ENCODE measurements at places on chromosomes 5 and 9.

DNA sequence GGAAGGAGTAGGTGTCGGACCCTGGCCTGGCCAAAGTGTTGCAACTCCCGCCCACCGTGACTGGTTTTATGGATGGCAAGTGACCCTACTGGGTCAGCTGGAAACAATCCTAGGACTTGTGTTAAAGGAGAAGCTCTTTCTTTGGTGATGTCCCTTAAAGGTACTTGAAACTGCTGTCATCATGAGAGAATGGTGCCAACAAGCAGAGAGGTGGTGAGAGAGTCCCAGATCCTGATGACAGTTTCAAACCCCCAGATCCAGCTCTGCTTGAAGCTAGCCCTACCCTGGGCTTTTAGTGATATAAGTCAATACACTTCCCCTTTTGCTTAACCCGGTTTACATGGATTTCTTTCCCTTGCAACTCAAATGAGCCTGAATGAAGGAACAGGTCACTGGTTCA is 72.5 kb upstream of the UBTD2 start:
- DNase-seq, result no peak

DNA sequence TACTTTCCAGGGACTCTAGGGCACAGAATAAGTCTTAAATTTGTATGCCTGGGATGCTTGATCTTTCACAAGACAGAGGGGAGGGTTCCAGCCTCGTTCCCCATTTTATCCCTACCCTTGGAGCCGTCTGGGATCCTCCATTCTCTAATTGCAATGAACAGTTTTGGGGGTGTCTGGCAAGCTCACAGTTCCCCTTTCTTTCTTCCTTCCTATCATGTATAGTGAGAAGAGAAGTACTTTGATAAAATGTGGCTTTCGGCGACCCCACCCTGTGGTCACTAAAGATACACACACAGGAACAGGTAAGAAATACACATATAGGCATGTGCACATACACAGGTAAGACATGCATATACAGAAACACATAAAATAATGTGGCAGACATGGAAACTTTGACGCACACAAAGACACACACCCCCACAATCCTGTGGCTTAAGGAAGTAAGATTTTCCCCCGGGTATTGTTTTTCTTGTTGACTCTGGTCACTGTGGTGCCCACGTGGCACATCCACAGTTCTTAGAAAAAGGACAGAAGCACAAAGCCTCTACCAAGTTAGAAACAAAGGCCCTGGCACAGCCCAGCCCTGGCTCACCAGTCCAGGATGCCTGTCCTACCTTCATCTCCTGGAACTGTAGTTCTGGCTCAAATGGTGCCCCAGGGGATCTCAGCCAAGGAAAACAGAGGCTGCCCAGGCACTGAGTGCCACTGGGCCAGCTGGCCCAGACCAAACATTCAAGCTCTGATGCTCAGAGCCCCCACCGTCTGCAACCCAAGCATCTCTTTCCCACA is 6.3 kb upstream of the SMU1 start:
- no peak for DNase-seq

- no peak for DNase-seq
Measured at GRCh38 chr5:157920828-157921170, 61.9 kb upstream of the CLINT1 start.

- no peak for DNase-seq
Measured at GRCh38 chr5:43429706-43430105, 17.5 kb upstream of the CCL28 start.

DNA sequence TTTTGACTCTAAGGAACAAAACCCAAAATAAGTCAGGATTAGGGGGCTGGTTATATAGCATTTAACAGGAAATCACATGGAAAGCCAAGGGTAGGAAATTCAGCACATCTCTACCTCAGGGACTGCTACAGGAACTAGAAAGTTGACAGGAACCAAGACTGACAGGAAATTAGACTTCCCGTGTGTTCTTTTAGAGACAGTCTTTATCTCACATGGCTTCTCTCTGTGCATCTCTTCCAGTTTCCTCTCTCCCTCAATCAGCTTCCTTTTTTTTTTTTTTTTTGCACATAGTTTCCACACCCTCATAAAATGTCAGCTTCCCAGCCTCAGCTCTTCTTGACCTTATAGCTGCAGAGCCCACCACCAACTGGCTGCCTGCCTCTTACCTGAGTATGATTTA is 4.8 kb downstream of the RECK start:
- no peak for DNase-seq

DNA sequence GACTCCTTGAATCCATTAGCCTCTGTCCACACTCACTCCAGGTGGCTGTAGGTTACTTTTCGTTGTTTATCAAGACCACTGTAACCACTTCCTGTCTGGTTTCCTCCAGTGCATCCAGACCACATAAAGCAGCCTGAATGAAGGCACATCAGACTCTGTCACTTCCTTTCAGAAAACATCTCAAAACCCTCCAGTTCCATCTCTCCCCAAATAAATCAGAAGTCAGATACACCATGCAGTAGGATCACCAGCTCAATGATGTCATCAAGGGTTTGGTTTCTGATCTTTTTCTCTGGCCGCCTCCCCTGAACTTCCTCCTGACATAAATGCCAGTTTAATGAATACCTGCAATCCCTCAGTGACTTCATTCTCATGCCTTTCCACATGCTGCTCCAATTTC is 161.2 kb downstream of the ZNF462 start:
- no peak for DNase-seq

GRCh38 chr5:1658665-1659064 is 134.9 kb upstream of the LPCAT1 start:
- DNase-seq, result no peak

GRCh38 chr9:36023260-36024048 is 13.3 kb upstream of the RECK start:
- peak; percentile 67 for DNase-seq

GRCh38 chr5:90590-91547 is 1.1 kb upstream of the PLEKHG4B start:
- DNase-seq, result peak; percentile 63

GRCh38 chr5:170747851-170748250 is 35.7 kb upstream of the GABRP start:
- peak; percentile 17 for DNase-seq

DNA sequence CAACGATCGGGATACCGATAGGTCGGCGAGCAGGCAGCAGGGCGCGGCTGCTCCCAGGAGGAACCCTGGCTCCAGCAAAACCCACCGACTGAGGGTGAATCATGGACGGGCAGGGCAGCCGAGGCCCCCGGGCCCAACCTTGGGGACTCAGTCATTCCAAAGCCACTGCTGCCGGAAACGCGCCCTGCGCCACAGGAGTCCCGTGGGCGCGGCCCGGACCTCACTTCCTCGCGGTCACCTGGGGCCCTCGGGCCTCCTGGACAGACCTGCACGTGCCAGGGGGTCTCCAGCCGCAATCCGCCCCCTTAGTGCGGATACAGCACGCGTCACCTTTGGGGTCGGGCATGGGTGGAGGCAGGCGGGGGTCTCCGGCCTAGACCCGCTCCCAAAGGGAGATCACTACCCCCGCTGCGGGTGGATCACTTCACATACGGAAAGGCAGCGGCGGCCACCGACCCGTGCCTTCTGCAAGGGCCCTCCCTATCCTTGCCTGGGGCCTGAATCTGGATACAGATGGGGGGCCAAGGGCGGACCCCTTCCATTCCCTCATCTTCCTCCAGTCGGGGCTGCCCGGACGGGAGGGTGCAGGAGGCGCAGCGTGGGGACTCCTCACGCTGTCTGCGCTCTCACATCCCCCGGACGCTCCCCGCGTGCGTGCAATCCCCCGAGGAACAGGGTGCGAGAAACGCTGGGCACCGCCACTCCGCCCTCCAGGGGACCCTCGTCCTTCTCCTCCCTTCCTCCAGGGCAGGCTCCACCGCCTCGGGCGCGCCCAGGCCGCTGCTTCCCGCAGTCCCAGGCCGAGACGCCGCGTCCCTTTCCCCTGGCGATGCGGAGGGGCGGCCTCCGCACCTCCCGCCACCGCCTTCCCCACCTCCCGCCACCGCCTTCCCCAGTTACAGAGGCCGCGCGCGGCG is 586 bp downstream of the TXN start:
- peak; percentile 66 for DNase-seq

DNA sequence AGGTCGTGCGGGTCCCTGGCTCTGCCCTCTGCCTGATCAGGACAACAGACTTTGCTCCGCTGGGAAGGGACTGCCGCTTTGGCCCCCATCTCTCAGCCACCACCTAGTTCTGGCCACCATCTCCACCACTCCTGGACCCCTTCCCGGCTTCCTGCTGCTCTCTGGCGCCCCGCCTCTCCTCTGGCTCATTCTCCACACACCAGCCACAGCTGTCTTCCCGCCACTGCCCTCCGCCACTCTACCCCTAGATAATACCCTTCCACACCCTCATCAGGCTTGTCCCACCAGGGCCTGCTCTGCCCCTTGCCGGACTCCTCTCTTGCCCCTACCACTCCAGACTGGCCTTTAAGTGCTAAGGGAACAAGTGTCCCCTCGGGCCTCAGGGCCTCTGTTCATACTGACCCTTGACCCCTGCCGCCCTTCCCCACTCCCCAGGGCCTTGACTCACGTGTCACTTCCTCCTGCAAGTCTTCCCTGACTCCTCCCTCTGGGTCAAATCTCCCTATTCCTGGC is 3.0 kb upstream of the CDX1 start:
- DNase-seq, result no peak

DNA sequence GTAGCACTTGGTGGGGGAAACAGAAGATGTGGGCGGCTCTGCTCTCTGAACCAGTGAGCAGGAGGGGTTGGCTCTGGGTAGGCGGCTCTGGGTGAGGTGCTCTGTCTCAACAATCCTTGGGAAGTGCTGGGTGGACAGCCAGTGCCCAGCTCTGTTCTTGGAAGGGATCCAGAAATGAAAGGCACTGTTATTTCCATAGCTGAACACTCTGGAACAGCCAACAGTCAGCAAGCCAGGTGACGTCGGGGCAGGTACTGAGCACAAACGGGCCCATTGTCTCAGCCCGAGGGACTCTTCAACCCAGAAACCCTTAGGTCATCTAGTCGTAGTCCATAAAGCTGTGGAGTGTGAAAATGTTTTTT is 36.3 kb downstream of the OLFM1 start:
- no peak for DNase-seq

DNA sequence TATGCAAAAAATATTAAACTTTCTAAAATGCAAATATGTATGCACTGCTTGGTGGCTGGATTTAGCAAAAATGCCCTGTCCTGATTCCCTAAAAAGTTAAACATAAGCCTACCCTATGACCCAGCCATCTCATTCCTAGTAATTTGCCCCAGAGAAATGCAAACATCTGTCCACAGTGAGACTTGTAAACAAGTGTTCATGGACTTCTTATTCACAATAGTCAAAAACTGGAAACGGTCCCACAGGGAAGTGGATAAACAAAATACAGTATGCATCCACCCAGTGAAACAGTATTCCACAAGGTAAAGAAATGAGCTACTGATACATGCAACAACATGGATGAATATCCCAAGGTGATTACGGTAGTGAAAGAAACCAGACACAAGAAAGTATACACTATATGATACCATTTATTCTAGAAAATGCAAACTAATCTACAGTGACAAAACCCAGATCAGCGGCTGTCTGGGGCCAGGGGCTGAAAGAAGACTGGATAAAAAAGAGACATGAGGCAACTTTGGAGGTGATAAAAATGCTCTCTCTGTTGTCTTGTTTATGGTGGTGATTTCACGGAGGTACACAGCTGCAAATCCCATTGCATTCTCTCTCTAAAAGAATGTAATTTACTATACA is 277.3 kb downstream of the GLIS3 start:
- no peak for DNase-seq

DNA sequence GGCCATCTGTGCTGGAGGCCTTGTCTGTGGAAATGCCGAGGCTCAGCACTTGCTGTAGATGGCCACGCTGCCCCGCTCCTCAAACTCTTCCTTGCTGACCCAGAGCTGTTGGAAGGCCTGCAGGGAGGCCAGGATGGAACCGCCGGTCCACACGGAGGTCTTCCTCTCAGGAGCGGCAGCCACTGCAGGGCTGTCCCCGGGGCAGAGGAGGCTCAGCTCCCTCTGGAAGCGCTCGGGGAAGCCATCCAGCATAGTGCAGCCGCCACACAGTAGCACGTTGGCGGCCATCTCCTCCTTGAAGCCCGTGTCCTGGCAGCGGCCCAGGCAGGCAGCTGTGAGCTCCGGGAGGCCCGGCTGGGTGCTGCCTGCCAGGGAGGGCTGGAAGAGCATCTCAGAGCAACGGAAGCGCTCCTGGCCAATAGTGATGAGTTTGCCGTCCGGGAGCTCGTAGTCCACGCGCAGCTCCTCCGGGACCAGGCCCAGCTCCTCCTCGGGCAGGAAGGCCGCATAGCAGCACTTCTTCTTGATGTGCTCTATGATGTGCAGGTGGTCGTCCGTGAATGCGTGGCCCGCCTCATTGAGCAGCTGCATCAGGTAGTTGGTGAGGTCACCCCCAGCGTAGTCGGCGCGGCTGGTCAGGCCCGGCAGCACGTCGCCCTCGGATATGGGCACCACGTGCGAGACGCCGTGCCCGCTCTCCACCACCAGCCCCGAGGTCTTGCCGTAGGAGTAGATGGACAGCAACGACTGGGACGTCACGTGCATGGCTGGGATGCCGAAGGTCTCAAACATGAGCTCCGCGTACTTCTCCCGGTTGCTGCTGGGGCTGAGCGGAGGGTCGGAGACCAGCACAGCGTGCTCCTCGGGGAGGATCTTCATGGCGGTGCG is 901 bp downstream of the ACTL7B start:
- no peak for DNase-seq

DNA sequence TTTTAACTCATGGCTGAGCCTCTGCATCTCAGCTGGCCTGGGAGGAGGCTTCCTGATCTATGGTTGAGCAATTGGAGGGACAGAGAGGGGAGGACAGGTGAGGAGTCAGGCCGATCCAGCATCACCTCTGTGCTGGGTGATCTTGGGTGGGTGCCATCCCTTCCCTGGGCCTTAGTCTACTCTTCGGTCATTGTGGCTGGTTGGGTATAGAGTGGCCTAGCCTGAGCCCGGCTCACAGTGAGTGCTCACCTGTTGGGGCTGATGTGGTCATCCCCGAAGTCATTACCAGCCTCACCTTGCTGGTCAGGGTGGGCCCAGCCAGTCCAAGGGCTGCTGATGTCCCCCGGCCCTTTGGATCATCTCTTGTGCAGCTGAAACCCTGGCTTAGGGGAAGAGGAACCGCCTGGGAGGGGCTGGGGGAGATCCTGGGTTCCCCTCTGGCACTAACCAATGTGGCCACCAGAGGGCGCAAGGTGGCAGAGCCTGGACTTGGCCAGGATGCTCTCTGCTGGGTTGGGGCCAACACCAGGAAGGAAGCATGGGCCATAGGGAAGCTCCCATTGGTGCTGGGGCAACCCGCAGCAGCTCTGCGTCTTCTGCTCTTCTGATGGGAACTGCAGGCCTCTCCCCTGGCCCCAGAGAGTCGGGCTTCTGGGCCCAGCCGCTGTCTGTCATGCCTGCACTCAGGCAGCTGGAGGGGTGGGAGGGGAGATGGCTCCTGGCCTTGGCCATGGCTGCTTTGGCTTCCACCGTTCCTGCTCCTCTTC is 17.3 kb upstream of the ODF2 start:
- peak; percentile 83 for DNase-seq

DNA sequence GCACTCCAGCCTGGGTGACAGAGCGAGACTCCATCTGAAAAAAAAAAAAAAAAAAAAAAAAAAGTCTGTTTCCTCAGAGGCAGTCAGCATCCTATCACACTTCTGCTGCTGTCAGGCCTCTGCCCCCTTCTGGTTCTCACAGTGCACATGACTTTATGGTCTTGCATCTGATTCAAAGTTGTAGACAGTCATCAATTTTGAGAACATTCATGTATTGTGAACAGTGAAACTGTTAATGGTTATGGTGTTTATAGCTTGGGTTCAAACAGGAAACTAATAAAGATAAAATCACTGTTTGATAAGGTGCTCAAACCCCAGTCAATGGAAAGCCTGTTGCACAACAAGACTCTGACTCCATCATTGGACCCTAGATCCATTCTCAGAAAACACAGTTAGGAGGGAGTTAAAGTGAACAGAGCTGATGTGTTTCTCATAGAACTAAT is 61.4 kb downstream of the FOXD1 start:
- peak; percentile 40 for DNase-seq
